ENCODE measurements at places on chromosomes 13 and 19.

DNA sequence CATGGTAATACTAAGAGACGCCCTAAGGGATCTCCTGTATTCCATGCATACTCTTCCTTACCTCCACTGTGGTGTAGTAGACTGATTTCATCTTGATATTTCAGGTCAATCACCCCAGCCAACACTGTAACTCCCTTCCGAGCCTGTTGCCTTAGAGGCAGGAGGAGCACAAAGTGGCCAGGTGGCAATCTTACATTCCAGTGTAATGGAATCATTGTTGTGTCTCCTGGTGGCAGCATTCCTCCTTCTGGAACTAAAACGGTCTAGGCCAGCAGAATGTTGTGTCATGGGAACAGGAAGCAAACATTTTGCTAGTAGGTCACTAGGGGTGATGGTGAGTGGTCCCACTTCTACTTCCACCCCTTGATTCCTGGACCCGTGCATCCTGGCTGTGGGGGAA lies 405.7 kb upstream of the SLC10A2 start:
- H3K4me1 ChIP-seq: no peaks in the 10 kb centered on the region
- no peaks in the 10 kb centered on the region for H3K27me3 ChIP-seq
- no peaks in the 10 kb centered on the region for H3K36me3 ChIP-seq
- no peak for DNase-seq

DNA sequence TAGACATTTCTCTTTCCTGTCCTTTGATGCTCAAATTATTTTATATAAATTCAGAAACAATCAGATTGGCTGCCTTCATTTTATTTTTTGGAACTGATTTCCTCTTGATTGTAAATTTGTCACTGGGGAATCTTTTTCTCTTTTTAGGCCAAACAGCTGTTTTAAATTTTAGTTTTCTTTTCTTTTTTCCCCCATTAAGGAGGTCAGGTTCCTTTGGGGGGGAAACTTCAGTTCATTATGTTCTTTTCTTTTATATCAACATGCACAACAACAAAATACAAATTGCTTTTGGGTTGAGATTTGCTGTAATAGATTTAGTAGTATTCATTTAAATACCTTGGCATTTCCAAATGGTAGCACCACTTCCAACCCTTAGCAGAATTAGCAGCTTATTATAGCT lies 264.8 kb upstream of the SPRY2 start:
- H3K27ac ChIP-seq: no peak overlapping the region
- H3K4me1 ChIP-seq: peaks cover 3% of the 10 kb centered on the region
- no peak for DNase-seq
- no peak overlapping the region for H3K4me3 ChIP-seq
- no peaks in the 10 kb centered on the region for H3K27me3 ChIP-seq

GRCh38 chr13:36454121-36454520 lies 21.8 kb downstream of the CCNA1 start:
- H3K27me3 ChIP-seq: no peaks in the 10 kb centered on the region
- no peak overlapping the region for H3K4me3 ChIP-seq
- DNase-seq: no peak
- no peaks in the 10 kb centered on the region for H3K36me3 ChIP-seq
- H3K27ac ChIP-seq: no peak overlapping the region

- no peak for DNase-seq
- H3K4me1 ChIP-seq: peaks cover 5% of the 10 kb centered on the region
- H3K27me3 ChIP-seq: no peaks in the 10 kb centered on the region
- no peaks in the 10 kb centered on the region for H3K36me3 ChIP-seq
- no peak overlapping the region for H3K27ac ChIP-seq
Measured at GRCh38 chr13:99296398-99296797, 10.8 kb downstream of the GPR183 start.

DNA sequence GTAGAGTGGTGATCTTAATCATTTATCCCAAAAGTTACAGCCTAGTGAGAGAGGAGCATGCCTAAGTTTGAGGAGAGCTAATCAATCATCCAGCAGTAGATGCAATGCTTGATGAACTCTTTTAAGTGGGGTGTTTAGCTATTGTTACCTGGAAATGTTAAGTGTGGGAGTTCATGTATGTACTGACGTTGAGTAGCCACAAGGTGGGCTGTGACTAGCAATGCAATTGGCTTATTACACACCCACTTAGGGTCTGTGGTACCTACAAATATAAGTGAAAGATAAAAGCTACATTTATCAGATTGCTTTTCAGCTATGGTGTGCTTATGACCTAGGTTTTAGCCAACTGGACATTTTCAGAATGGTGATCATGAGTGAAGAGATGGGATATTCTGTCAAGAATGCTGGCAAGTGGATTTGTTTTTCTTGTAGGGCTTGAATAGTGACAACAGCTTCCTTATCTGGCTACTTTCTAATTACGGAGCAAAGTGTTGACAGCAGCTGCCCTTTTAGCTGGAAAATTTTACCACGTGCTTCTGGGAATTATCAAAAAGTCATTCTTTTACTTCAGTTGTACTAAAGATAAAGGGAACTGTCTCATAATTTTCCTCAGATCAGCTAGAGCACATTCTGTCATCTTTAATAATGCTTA lies 170.6 kb downstream of the POSTN start:
- no peak overlapping the region for H3K27ac ChIP-seq
- H3K4me1 ChIP-seq: no peaks in the 10 kb centered on the region
- DNase-seq: no peak

- H3K36me3 ChIP-seq: peaks cover 5% of the 10 kb centered on the region
- no peak overlapping the region for H3K27ac ChIP-seq
- no peak overlapping the region for H3K4me3 ChIP-seq
Measured at GRCh38 chr19:2512523-2513431, 36.9 kb downstream of the GADD45B start.

DNA sequence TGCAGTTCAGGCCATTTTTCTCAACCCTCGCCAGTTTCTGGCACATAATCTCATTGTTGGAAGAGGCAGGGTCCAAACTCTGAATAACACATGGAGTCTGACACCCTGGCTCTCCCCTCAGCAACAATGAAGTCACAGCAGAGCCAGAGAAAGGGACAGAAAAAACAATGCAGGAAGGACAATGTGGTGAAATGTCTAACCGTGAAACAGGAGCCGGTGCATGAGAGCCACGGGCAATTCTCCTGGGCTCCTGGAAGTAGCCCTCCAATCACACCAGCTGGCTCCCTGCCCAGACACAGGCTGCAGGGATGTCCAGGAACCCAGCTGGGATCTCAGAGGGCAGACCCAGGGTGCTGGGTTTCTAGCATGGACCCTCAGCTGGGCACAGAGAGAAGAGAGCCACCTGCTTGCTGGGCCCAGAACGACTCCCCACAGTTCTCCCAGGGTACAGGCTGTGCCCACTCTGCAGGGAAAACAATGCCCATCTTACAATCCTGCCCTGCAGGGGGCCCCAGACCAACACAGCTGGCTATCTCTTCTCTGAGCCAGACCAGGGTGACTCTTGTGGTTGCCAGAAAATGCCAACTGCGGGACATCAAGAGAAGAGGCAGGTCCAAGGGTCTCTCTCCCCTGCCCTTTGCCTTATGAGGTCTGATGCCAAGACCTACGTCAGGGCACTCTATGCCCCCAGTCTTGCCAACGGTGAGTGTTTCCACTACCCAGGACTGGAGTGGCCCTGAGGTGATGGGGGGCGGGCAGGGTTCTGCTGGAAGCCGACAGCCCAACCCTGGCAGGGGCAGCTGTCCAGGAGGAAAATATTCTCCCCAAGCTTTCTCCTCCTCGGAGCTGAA lies 64.5 kb downstream of the CEBPG start:
- DNase-seq: peak; percentile 26
- peaks cover 8% of the 10 kb centered on the region for H3K27me3 ChIP-seq
- peaks cover 23% of the 10 kb centered on the region for H3K4me1 ChIP-seq
- H3K4me3 ChIP-seq: no peak overlapping the region

- no peak overlapping the region for H3K27ac ChIP-seq
- DNase-seq: no peak
- H3K4me1 ChIP-seq: peaks cover 6% of the 10 kb centered on the region
- H3K27me3 ChIP-seq: peaks cover 6% of the 10 kb centered on the region
Measured at GRCh38 chr13:27273658-27274425, 3.2 kb downstream of the RASL11A start.

DNA sequence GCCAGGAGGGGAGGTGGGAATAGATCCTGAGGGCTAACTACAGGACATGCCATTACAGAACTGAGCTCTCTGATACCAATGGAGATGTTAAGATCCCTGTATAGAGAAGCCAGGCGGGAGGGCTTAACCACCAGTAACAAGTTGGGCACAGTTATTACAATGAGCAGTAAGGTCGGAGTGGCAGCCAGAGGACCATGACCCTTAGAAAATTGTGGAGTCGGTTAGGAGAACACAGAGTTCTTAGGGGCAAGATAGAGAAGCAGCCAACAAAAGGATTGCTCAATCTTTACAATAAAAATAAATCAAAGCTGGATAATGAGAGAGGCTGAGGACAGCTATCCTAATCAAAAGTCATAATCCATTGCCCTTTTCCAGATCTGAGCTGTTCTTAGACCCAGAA lies 10.4 kb downstream of the CPB2 start:
- H3K4me1 ChIP-seq: no peaks in the 10 kb centered on the region
- no peak overlapping the region for H3K4me3 ChIP-seq
- no peaks in the 10 kb centered on the region for H3K36me3 ChIP-seq
- H3K27ac ChIP-seq: no peak overlapping the region
- DNase-seq: no peak
- no peaks in the 10 kb centered on the region for H3K27me3 ChIP-seq

DNA sequence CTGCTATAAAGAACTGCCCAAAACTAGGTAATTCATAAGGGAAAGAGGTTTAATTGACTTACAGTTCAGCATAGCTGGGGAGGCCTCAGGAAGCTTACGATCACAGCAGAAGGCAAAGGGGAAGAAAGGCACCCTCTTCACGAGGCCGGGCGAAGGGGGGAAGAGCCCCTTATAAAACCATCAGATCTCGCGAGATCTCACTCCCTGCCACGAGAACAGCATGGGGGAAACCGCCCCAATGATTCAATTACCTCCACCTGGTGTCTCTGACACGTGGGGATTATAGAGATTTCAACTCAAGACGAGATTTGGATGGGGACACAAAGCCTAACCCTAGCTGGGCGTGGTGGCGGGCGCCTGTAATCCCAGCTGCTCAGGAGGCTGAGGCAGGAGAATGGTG lies 42.8 kb downstream of the SLC6A16 start:
- H3K4me1 ChIP-seq: no peaks in the 10 kb centered on the region
- H3K27ac ChIP-seq: no peak overlapping the region
- H3K27me3 ChIP-seq: no peaks in the 10 kb centered on the region

DNA sequence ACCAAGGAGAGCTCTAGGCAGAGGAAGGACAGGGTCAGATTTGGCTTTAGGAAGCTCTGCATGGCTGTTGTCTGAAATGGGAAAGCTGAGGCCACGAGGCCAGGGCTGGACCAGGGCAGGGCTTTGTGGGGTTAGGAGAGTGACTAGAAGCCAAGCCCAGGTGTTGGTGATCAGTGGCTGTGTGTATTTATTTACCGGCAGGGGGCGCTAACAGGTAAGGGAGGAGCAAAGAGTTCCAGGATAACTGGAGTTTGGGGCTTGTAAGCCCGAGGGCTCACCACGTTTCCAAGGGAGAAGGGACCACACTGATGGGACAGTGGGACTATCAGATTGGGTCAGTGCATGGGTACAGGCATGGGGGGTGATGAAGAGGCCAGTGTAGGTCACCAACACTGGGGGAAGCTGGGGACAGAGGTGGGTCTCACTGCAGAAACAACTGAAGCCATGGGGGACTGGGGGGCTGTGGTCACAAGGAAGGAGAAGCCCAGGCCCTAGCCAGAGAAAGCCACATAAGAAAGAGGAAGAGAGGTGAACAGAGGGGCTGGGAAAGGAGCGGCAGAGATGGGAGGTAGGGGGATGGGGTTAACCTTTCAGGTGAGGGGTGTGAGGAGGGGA lies 3.9 kb downstream of the TMEM147 start:
- H3K27ac ChIP-seq: no peak overlapping the region
- H3K36me3 ChIP-seq: no peaks in the 10 kb centered on the region
- DNase-seq: peak; percentile 52
